Neural crest cell (in vitro differentiated cells): ENCODE measurements at places on chromosomes 16 and 17.

GRCh38 chr16:67210069-67210937 is 11.4 kb downstream of the ELMO3 start:
- DNase-seq, result no peak

DNA sequence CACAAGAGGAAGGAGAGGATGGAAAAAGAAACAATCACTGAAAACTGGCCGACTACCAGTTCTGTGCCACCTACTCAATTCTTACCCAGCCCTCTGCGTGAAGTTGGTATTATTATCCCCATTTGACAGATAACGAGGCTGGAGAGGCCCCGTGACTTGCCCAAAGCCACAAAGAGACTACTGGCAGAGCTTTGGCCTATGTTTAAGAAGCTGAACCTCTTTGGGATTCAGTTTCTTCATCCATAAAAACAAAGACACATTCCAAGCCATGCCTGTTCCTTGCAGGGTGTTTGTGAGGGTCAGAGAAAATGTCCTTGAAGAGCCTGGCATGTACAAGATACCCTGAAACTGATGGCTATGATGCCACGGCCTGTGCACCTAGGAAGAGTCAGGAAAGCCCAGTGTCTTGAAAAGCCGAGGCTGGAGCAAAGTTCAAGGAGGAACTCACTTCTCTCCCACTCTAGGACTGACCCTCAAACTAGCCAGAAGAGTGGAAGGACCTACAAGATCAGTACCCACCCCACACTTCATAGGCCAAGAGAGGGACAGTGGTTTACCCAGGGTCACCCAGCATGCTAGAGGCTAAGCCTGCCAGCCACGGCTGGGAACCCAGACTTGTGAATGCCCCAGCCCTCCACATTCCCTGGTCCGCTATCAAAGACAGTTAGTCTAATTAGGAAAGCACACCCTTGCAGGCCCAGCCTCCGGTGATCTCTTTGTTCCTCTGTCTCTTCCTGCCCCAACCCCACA is 1.6 kb upstream of the ACSF2 start:
- no peak for DNase-seq

- DNase-seq, result no peak
Measured at GRCh38 chr16:16910666-16911065, 531.7 kb downstream of the NPIPA7 start.

DNA sequence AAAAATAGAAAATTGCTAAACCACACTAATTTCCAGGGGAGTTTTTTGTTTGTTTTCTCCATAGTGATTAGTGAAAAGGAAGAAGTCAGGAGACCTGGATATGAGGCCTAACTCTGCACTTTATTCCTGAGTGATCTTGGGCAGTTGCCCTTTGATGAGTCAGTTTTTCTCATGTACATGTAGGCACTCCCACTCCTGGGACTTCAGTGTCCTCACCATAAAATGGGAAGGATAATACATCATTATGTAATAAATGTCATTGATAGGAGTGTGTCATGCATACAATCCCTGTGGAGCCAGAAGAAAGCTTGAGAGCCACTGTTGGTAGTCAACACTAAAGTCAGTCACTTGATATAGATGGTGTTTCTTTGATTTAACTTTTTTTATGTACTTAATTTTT is 32.5 kb downstream of the WIPF2 start:
- DNase-seq, result no peak

- DNase-seq, result no peak
Measured at GRCh38 chr17:75011401-75012095, 922 bp upstream of the MRPL58 start.

DNA sequence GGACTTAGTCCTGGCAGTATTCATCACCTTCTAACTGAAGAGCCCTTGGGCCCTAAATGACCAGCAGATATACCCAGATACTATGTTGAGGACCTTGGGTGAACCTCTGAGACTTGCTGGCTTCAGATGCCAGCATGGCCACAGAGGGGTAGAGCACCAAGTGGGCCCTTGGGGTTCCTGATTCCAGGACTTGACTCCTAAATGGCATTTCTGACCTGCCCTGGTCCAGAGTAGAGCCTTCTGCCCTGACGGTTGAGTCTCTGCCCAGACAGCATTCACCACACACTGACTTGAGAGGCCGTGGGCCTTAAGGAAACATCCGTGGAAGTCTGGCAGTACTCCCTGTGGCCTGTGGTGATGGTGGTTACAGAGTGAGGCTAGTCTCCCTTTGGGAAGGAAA is 2.8 kb upstream of the APPBP2 start:
- no peak for DNase-seq
